Vagina (tissue), 2 donors: ENCODE measurements at places on chromosomes 13 and 19.

GRCh38 chr13:107678075-107678689 is 537.2 kb downstream of the LIG4 start:
- DNase-seq, result no peak

GRCh38 chr13:61413572-61414535 is 1.8 kb downstream of the PCDH20 start:
- DNase-seq, result no peak

DNA sequence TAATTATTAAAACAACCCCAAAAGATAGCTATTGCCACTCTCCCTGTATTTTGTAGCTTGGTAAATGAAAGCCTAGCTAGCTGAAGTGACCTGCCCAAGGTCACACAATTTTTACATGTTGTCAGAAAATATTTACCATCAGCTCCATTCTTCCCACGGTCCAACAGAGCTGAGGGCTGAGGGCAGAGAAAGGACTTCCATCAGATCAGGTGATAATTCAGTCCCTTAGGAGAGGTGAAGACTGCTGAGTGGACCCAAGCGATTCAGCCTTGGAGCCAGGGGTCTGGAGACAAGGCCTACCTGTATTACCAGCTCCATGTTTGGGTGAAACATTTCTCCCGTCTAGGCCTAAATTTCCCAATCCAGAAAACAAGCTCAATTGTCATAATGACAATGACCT is 149.5 kb upstream of the TSHZ3 start:
- peak; percentile 64 for DNase-seq

- DNase-seq, result no peak
Measured at GRCh38 chr19:29964171-29964570, 22.1 kb downstream of the URI1 start.

- DNase-seq, result no peak
Measured at GRCh38 chr13:80612804-80613203, 271.9 kb upstream of the SPRY2 start.

DNA sequence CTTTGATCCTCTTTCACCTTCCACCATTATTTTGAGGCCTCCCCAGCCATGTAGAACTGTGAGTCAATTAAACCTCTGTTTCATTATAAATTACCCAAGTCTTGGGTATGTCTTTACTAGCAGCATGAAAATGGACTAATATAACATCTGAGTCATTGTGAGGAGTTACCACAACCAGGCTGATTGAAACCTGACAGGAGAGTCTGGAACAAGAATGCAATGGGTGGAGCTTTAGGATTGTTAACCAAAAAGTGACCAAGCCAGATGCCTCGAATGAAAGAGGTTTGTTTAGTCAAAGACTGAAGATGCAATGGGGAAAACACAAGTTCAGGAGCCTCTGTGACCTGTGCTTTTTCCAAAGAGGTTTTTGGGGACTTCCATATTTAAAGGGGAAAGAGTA is 659.0 kb downstream of the SLITRK6 start:
- DNase-seq, result no peak

- DNase-seq, result no peak
Measured at GRCh38 chr13:50060718-50061117, 45.5 kb downstream of the KCNRG start.

DNA sequence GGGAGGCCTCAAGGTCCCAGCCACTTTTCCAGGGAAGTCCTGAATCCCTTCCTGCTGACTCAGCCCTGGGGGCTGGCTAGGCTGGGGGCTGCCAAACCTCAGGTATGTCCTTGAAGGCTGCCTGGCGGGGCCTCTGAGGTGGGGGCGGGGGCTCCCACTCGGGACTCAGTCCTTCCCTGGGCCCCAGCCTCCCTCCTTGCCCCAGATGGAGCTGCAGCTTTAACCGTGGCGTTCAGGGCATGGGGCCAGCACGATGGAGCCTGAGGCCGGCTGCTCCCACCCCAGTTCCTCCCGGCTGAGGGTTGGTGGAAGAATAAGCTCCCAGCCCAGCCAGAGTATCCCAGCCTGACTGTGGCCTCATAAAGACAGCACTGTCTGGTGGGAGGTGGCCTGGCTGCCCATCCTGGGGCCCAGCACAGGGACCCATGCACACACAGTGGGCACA is 12.4 kb downstream of the CILP2 start:
- DNase-seq, result no peak
